Muscle of leg (tissue), 16 donors: ENCODE measurements at places on chromosomes 3 and 15. TPM values are rescaled to one million over a fixed set of nuclear protein-coding genes. Genes with fewer than 3 reads are reported as not detected.
A peak's percentile ranks its signal among the peaks of the same experiment; 100 is the strongest.

- peaks cover 11% of the 10 kb centered on the region for H3K27me3 ChIP-seq
- H3K4me1 ChIP-seq, result no peaks in the 10 kb centered on the region
- no peaks in the 10 kb centered on the region for H3K36me3 ChIP-seq
These were observed 76.4 kb downstream of the LSM3 start for GRCh38 chr3:14254812-14255702.

- DNase-seq, result no peak
- no peak overlapping the region for H3K4me3 ChIP-seq
- no peak overlapping the region for H3K27ac ChIP-seq
- no peaks in the 10 kb centered on the region for H3K36me3 ChIP-seq
These were observed 7.8 kb upstream of the RHCG start for GRCh38 chr15:89504166-89504565.

DNA sequence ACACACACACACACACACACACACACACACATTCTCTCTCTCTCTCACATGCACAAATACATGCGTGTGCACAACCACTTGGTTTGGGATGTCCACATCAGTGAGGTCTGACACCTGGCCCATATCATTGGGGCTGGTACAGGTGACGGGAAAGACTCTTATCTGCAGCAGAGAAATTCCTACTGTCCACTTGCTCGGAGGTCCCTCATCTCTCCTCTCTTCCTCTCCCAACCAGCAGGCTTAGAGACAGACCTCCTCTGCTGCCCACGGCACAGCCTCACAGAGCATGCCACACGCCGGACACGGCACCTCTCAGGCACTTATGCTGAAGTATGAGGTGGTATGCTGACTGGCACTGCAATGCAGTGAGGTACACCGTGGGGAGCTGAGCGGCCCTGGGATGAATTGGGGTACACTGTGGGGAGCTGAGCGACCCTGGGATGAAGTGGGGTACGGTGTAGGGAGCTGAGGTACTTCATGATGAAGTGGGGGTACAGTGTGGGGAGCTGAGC is 41.7 kb downstream of the MAGEF1 start:
- DNase-seq, result no peak
- peaks cover 30% of the 10 kb centered on the region for H3K4me1 ChIP-seq
- H3K36me3 ChIP-seq, result no peaks in the 10 kb centered on the region
- H3K4me3 ChIP-seq, result no peak overlapping the region
- no peaks in the 10 kb centered on the region for H3K27me3 ChIP-seq
- no peak overlapping the region for H3K27ac ChIP-seq

- DNase-seq, result no peak
- H3K27ac ChIP-seq, result no peak overlapping the region
- peaks cover 10% of the 10 kb centered on the region for H3K4me1 ChIP-seq
- H3K4me3 ChIP-seq, result no peak overlapping the region
These were observed 1.8 kb upstream of the USF3 start for GRCh38 chr3:113698213-113698742.

GRCh38 chr3:11680509-11680908 is 36.8 kb upstream of the VGLL4 start:
- no peak overlapping the region for H3K4me3 ChIP-seq
- H3K27ac ChIP-seq, result no peak overlapping the region
- no peak for DNase-seq
- H3K36me3 ChIP-seq, result no peaks in the 10 kb centered on the region
- H3K27me3 ChIP-seq, result no peaks in the 10 kb centered on the region

GRCh38 chr15:53453253-53454105 is 306.0 kb downstream of the WDR72 start:
- H3K36me3 ChIP-seq, result no peaks in the 10 kb centered on the region
- DNase-seq, result no peak
- H3K27ac ChIP-seq, result no peak overlapping the region
- no peaks in the 10 kb centered on the region for H3K4me1 ChIP-seq
- no peak overlapping the region for H3K4me3 ChIP-seq
- H3K27me3 ChIP-seq, result no peaks in the 10 kb centered on the region

DNA sequence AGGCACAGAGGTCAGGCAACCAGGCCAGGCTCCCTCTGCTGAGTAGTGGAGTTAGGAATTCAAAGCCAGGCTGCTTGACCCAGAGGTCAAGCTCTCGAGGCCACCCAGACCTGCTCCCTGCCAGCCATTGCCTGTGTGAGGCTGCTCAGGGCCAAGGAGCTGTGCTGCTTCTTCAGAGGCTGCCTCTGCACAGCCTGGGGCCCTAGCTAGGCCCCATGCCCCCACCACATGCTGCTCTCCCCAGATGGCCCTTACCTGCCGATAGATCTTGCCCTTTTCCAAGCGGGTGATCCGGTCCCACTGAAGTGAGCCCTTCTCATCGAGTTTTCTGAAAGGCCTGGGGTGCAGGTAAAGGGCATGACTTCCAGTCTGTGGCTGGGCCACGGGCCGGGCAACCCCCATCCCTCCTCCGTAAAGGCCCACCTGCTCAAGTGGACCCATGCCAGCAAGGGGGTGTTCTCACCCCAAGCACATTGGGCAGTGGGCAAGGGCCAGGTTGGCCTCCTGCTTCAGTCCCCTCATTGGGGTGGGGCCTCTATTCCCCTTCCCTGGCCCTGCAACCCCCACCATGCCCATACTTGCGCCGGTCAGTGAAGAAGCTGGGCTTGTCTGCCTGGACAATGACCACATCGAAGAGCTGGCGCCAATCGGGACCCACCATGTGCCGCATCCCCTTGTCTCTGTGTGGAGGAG is 6.5 kb downstream of the NT5DC2 start:
- no peak overlapping the region for H3K4me3 ChIP-seq
- no peak overlapping the region for H3K27ac ChIP-seq
- peaks cover 63% of the 10 kb centered on the region for H3K36me3 ChIP-seq
- peaks cover 36% of the 10 kb centered on the region for H3K4me1 ChIP-seq

GRCh38 chr15:94682171-94682570 is 450.8 kb downstream of the MCTP2 start:
- no peak overlapping the region for H3K4me3 ChIP-seq
- H3K4me1 ChIP-seq, result no peaks in the 10 kb centered on the region

DNA sequence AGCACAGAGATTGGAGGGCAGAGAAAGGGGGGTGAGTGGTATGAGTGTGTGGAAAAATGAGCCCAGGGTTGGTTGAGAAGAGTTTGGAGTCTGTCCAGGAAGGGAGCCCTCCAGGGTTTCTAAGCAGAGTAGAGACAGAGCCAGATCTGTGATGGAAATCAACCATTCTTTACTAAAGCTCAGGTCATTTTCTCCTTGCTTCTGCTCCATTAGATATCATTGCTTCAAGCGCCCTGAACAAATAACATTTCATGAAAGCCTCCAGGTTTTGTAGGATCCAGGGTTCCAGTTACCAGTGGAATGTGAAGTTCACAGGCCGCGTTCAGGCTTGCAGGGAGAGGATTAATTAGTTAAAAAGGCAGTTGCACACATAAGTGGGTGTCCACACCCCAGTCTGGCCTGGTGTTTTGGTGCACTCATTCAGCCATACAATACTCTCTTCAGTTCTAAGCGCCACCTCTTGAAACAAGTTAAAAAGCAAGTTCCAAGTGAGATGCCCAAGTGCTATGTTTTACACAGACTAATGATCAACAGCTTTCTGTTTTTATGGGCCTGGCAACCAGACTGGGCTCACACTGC is 16.4 kb upstream of the BOC start:
- H3K4me3 ChIP-seq, result no peak overlapping the region
- H3K27me3 ChIP-seq, result no peaks in the 10 kb centered on the region
- peaks cover 7% of the 10 kb centered on the region for H3K4me1 ChIP-seq
- DNase-seq, result peak; percentile 63
- H3K27ac ChIP-seq, result no peak overlapping the region
- no peaks in the 10 kb centered on the region for H3K36me3 ChIP-seq

GRCh38 chr3:112789787-112790186 is 56.9 kb downstream of the CD200R1L start:
- no peaks in the 10 kb centered on the region for H3K27me3 ChIP-seq
- H3K36me3 ChIP-seq, result no peaks in the 10 kb centered on the region
- DNase-seq, result no peak
- H3K4me1 ChIP-seq, result no peaks in the 10 kb centered on the region
- no peak overlapping the region for H3K27ac ChIP-seq

- no peak overlapping the region for H3K4me3 ChIP-seq
- no peak overlapping the region for H3K27ac ChIP-seq
- peak; percentile 59 for DNase-seq
- H3K4me1 ChIP-seq, result peaks cover 19% of the 10 kb centered on the region
These were observed 191.7 kb upstream of the TLE3 start for GRCh38 chr15:70289191-70289955.

DNA sequence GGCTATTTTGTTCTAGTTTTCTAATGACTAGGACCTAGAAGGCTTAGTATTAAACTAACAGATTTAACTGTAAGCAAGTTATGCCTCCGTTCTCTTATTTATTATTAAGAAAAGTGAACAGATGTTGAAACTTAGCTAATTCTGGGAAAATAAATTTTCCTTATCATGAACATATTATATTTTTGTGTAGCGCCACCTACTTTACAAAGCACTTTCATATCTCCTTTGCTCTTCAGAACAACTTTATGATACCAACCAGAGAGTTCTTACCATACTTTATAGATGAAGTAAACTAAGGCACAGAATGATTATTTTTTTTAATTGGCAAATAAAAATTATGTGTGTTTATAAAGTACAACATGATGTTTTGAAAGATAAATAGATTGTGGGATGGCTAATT is 59.4 kb downstream of the NME9 start:
- no peaks in the 10 kb centered on the region for H3K27me3 ChIP-seq
- no peaks in the 10 kb centered on the region for H3K4me1 ChIP-seq
- no peak overlapping the region for H3K4me3 ChIP-seq
- no peak overlapping the region for H3K27ac ChIP-seq

SMARCC1 gene
- 35.5 TPM for total RNA-seq

IL17RE gene
- 1.0 TPM for total RNA-seq

TRH gene
- 0.13 TPM for total RNA-seq

TPRG1 gene
- total RNA-seq, result 2.7 TPM

PLCH1 gene
- total RNA-seq, result 0.44 TPM

SLC22A14 gene
- total RNA-seq, result 0.18 TPM

CCDC9B gene
- total RNA-seq, result 5.3 TPM
